ENCODE measurements at places on chromosomes 6 and 20.
A peak's percentile ranks its signal among the peaks of the same experiment; 100 is the strongest.

DNA sequence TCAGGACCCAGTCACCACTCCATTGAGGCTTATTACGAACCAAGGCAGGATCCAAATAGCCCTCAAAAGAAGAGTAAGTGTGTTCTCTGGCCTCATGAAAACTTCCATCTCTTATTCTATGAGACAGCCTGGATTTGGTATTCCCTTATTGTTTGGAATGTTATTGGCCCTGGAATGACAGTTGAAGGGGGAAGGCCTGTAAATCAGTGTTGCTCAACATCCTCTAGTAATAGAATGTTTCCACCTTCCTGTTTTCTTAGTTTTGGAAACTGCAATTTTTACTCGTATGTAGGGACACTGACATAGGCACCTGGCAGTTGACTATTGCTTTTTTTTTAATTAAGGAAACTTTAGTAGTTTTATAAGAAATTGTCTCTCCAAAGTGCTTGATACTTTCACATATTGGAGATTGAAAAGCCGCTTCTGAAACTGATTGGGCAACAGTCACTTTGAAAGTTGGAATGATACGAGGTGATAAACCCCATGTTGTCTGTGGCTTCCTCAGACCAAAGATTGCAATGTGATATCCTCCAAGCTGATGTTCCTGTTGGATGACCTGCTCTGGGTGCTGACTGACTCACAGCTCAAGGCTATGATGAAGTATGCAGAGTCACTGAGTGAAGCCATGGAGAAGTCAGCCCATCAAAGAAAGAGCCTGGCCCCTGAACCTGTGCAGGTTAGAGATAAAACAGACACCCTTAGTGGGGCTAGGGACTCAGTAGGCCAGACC is 43.1 kb downstream of the BLTP3A start:
- DNase-seq: no peak

DNA sequence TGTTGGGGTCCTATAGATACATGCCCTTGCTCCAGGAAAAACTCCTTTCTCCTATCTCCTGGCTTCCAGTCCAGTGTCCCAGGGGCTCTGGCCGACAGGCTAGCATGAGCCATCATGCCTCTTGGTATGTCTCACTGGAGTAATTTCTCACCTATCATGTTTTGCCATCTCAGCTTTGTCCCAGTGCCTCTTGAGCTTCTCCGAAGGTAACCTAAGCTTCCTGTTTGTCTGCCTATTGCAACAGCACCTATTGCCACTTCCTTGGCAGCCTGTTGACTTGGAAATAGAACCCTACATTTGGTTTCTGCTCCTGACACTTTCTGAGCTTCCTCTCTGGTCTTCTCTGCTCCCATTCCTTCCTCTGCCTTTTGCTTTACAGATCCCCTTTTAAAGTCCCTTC is 197.7 kb downstream of the KCNQ5 start:
- DNase-seq: no peak

DNA sequence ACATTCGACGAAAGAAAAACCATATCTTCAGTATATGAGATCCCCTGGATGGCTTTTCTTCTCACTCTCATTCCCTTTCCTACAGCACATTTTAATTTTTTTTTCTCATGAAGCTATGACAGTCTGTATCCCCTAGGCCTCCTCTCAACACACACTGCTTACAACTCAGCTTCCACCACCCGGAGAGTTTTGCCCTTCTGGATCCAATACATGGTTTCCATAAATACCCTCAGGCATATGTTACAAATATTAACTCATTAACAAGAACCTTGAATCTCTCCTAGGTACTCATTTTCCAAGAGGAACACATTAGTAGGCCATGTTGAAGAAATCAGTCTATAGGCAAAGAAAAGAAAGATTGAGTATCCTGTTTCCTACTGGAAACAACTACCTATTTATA is 44.0 kb downstream of the PAK5 start:
- no peak for DNase-seq

- no peak for DNase-seq
These were observed 181.6 kb upstream of the RGS17 start for GRCh38 chr6:153312634-153313033.

- no peak for DNase-seq
These were observed 406.2 kb upstream of the NOX3 start for GRCh38 chr6:155861821-155862220.

- peak; percentile 4 for DNase-seq
These were observed 148.3 kb downstream of the GPX5 start for GRCh38 chr6:28673787-28674671.

GRCh38 chr6:21164768-21165326 is 428.7 kb upstream of the SOX4 start:
- DNase-seq: no peak

DNA sequence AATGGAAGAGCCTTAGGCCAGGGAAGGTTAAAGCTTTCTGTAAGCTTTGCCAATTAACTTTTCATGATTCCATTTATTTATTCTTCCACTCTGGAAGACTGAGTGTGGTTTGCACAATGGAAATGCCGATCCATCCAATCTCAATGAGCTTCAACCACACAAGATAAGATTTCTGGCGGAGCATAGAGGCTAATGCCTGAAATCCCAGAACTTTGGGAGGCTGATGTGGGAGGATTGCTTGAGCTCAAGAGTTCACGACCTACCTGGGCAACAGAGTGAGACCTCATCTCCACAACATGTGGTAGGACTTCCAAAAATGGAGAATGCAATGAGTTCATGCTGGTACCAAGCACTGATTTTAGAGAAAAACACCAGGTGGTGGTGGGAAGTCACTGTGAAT is 6.2 kb downstream of the ENPP1 start:
- no peak for DNase-seq

DNA sequence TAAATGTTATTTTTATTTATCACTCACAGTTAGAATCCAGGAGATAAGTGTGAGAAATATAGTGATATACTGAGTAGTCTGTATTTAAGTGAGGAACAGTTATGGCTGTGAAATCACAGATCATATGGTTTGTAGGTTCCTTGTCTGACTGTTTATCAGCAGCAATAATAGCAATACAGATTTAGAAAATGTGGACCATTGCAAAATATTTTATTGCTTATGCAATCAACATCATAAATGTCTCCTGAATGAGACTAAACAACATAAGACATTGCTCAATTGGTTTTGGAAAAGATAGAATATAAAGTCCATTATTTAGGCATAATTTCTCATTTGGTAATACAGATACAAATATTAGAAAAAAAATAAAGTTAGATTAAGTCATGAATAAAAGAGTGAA is 43.7 kb downstream of the CCDC170 start:
- DNase-seq: no peak

DNA sequence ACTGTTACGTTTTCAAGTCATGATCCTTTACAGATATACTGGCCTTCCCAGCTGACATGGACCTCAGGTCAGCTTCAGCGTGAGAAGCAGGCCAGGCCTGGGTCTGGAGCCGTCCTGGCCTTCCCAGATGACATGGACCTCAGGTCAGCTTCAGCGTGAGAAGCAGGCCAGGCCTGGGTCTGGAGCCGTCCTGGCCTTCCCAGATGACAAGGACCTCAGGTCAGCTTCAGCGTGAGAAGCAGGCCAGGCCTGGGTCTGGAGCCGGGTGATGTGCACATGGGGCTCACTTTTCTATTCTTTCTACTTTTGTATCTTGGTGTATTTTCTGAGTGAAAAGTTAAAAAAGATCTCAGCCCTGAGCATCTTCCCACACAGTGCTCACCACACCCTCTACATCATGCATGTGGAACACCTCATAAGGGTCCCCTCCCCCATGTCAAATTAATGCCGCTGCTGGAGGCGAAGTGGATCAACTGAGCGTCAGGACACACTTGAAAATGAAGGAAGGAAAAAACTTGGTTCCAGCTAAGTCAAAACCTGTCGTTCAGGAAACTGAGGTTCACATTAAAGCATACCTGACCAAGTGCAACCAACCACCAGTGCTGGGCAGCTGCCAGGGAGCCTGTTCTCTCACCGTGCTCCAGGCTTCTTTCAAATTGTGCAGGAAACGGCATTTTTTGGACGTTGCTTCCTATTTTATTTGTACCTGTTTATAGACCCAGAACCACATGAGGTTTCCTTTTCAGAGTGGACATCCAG is 32.2 kb downstream of the KIF25 start:
- no peak for DNase-seq

DNA sequence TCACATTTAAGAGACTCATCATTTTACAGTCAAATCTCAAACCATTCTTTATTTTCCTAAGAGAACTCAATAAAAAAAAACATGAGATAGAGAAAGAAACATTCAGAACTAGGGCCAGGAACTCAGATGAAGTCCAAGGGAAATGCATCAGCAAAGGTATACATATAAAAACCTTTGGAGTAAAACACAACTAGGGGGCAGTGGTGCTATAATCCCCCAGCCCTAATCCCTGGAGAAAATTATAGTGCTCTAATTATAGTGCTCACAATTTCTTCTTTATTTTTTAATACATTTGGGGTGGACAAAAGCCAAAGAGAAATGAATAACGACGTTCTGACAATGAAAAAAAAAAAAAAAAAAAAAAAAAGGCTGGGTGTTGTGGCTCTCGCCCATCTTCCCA is 100.6 kb upstream of the EMILIN3 start:
- DNase-seq: no peak

GRCh38 chr6:26278536-26278935 is 86.5 kb upstream of the BTN3A2 start:
- DNase-seq: no peak

GRCh38 chr6:139482287-139482686 is 107.8 kb upstream of the CITED2 start:
- DNase-seq: no peak

DNA sequence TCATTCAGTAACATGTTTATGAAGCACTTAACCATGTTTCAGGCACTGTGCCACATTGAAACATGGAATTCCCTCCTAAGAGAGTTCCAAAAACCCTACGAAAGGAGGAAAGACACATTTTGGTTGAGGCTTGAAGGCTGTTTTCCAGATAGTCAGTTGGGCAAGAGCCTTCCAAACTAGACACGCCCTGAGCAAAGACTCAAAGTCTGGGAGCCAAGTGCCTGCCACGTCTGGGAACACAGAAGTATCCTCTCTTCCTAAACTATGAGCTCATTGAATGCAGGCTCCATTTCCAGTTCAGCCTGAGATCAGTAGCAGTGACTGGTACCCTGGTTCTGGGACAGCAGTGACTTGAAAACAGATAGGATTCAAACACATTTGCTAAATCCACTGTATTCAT is 74.5 kb upstream of the FAM8A1 start:
- DNase-seq: no peak

- DNase-seq: no peak
These were observed 9.8 kb downstream of the RBM38 start for GRCh38 chr20:57400821-57401564.

GRCh38 chr20:19688031-19688806 is 69.8 kb upstream of the RIN2 start:
- DNase-seq: no peak

DNA sequence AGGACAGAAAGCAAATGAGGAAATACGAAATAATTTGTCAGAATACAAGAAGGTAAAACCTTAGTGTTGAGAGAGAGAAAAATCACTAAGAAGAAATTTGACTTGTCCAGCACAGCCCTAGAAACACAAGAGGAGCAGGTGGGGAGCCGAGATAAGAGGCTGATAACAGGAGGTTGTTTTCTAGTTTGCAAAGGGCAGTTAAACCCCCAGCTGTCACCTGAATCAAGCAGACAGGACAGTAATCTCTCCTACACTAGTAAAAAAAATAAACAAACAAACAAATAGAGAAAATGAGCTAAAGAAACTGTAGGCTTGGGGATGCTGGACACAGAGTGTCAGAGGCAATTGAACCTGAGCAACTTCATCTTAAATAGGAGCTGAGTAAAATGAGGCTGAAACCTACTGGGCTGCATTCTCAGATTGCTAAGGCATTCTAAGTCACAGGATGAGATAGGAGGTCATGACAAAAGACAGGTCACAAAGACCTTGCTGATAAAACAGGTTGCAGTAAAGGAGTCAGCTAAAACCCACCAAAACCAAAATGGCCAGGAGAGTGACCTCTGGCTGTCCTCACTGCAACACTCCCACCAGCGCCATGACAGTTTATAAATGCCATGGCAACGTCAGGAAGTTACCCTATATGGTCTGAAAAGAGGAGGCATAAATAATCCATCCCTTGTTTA is 40.4 kb downstream of the FAM184A start:
- no peak for DNase-seq

GRCh38 chr6:8174571-8174970 is 72.2 kb upstream of the EEF1E1 start:
- DNase-seq: no peak

- DNase-seq: no peak
These were observed 59.2 kb upstream of the ADGRB3 start for GRCh38 chr6:68575765-68576439.

DNA sequence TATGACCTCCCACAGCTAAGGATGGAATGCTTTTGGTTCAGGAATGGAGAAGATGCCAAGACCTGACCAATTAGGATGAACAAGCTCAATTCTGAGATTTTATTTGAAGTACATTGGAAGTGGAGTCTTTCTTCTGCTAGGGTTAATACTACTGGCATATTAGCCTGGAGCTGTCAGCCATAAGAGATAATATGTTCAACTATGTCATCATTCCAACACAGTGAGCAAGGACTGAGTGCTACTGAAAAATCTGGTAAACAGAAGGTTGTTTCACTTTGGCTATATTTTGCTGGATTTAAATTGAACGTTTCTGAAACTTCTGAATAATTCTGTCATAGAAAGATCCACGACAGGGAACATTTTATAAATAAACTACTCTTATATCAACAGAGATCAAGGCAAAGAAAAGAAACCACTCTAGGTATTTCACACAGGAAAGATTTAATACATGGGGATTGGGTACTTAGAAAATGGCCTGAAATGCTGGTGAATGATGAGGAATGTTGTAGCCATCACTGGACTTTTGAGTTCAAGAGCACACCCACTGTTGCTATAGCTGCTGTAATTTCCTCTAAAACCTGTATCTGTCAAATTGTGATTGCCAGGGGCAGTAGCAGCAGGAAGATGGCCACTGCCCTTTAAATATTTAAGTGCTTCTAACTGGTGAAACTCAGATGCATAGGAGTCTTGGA is 200.5 kb downstream of the PLCB4 start:
- no peak for DNase-seq

GRCh38 chr6:15770347-15771143 is 107.7 kb upstream of the DTNBP1 start:
- no peak for DNase-seq

GRCh38 chr20:57097245-57097915 is 169.1 kb downstream of the BMP7 start:
- no peak for DNase-seq

DNA sequence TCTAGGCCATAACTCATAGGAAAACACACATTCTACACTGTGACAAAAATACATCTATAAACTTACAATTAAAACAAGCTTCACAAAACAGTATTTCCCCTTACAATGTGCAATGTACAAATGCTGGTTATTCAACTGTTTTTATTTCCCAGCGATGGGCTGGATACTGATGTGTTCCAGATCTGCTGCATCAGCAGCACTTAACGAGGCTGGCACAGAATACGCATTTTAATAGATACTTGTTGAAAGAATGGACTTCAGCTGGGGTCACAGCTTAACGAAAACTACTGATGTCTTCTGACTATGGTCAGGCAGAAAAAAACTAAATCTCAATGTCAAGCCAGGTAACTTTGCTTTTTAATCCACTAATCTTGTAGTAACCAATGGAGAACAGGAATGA is 70.9 kb downstream of the B4GALT5 start:
- no peak for DNase-seq

- no peak for DNase-seq
These were observed 521.6 kb downstream of the CD83 start for GRCh38 chr6:14638906-14639761.

Data from activated T-helper 1 cell treated with anti-CD3 and anti-CD28 coated beads, Interleukin-2, amount 50 U/mL, for 16 hours (primary cell).